ENCODE measurements at places on chromosomes 16 and 17.

- DNase-seq, result no peak
Observed at GRCh38 chr17:34443619-34444469, 80.8 kb upstream of the CCL1 start.

DNA sequence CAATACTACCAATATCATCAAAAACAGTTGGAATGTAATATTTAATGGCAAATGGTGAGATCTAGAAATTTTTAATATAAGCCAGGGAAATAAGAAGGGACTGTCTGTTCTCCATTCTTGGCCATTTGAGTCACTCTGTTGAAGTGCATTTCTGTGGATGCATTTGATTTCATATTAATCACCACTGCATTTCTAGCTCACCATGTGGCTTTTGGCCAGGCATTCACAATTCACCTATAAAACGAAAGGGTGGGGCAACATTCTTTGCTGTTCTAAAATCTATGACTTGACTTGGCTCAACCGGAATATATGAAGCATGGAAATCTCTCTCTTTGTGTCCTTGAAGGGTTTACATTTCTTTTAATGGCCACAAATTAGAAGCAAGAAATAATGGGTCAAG lies 483.0 kb downstream of the SLC39A11 start:
- no peak for DNase-seq

DNA sequence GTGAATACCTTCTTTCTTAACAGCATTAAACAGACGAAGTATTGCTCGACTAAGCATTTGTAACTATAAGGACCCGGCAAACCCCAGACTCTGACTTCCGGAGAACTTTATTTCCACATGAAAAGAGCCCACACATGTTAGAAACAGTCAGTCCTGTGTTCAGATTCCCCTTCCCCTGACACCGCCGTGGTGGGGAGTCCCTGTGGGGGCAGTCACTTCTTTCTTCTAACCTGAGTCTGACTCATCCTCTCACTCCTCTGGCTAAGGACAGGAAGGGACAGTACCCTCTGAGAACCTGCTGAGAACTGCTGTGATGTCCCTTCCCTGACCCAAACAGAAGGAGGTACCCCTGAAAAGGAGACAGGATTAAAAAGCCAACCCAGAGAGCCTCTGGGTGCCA lies 165.1 kb downstream of the XYLT1 start:
- no peak for DNase-seq

GRCh38 chr17:68353111-68353521 lies 61.8 kb downstream of the ARSG start:
- no peak for DNase-seq

GRCh38 chr17:33125552-33125950 lies 133.9 kb downstream of the SPACA3 start:
- DNase-seq, result no peak

GRCh38 chr16:1538804-1539520 lies 5.5 kb downstream of the TMEM204 start:
- no peak for DNase-seq

DNA sequence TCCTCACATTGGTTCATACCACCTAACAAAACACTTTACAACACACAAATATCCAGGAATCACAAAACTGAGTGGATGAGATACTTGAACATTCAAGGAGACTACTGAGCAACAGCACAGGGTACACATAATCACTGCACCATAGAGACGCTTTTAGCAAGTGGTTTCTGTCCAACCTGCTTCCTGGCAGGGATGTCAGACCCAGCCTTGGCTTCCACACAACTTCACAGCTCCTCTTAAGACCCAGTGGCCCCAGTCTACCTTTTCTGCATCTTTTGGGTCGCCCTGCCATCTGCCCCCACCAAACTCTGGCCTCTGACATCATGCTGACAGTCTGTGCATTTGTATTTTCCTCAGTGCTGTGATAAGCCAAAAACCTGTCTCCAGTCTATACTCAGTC lies 5.9 kb upstream of the CORO6 start:
- DNase-seq, result no peak

GRCh38 chr16:83206426-83206825 lies 579.7 kb downstream of the CDH13 start:
- DNase-seq, result no peak

DNA sequence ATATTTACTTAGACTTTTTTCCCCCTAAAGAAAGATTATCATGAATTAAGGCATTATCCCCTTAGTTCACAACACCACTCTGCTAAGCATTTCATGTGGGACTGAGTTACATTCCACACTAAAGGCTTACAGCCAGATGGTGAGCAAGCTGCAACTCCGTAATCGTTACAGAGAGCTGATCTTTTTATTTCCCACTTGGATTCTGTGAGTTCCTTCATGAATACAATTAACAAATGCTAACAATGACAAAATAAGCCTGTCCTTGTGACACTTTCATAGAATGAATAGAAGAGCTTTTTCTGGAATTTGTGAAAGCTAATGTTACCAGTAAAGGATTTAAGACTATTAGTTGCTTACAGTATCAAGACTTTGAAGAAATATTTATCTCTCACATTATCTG lies 8.7 kb downstream of the OGFOD1 start:
- DNase-seq, result no peak

All from activated gamma-delta T cell treated with Interleukin-2 at 50 U/mL for 16 hours (primary cell).